ENCODE measurements at places on chromosomes 1 and 21.

DNA sequence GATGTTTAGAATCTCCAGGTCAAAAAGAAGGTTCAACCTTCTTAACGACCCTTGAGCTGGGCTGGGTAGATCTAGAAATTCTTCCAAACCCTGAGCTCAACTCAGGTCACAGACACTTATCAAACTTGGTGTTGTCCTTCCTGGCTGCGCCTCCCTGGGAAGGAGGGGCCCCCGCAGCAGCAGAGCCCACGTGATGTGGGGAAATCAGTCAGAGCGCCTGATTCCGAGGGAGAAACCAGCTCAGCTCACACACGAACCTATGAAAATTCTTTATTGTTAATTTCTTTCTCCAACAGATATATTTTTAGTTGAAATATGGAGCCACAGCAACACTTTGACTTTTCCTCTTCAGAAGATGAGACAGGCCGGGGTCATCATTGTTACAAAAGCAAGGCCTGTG is 24.3 kb upstream of the CLSTN1 start:
- no peak for DNase-seq

- no peak for DNase-seq
These were observed 23.1 kb upstream of the PTAFR start for GRCh38 chr1:28199328-28200233.

DNA sequence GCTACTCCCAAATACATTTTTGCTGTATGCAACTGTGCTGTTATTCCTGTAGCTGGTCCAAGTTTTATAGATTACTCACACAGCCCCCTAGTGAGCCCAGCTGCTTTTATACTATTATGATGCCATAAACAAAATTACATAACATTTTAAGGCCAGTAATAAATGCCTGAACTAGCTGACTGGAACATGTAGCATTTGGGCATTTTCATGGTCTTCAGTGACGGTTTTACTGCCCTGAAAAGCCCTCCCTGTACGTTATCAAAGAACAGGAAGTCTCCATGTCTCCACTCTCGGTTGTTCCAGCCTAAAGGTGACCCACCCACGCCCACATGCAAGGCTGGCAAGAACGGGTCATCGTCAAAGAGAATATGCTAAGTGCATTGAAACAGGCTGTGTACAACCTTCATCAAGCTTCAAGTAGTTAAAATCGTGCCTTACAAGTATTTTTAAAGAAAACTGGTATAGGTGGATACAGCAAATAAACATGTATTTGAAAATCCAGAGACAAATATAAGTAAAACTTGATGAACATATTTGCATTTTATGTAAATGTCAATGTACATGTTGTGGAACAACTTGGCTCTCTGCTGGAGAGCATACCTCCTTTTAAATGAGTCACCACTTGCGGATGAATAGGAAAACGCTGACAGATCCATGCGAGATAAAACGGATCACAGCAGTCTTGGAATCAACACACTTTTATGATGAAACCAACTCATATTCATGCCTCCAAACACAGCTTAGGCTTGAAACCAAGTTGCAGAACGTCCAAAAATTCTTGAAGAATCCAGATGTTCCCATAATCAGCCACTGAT is 520.5 kb downstream of the SMYD3 start:
- no peak for DNase-seq

DNA sequence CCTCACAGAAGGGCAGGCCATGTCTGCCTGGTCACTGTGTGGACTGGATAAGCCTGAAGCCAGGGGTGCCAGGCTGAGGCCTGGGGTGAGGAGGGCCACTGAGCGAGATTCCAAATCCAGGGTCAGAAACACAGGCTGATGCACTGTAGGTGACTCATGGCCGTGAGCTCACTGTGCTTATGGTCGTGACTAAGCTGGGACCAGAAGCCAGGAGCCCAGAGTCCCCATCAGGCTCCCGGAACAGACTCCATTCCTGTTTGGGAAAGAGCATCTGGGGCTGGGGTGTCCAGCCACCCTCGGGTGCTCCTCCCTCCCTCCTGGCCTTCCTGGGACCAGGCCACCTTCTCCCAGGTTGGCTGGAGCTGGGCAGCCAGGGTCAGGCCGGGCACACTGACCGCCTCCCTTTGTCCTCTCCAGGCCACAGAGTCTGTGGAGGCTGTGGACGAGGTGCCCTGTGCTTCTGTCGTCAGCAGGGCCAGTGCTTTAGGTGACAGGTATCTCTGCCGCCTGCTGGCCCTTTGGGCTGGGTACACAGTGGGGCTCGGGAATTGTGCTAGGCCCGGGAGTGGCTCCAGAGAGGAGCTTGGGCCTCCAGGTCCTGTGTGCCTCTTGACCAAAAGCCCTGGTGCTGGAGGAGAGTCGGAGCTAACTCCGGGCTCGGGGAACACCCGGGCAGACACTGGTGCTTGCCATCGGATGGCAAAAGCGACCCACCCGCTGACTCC is 36.7 kb downstream of the AJAP1 start:
- no peak for DNase-seq

DNA sequence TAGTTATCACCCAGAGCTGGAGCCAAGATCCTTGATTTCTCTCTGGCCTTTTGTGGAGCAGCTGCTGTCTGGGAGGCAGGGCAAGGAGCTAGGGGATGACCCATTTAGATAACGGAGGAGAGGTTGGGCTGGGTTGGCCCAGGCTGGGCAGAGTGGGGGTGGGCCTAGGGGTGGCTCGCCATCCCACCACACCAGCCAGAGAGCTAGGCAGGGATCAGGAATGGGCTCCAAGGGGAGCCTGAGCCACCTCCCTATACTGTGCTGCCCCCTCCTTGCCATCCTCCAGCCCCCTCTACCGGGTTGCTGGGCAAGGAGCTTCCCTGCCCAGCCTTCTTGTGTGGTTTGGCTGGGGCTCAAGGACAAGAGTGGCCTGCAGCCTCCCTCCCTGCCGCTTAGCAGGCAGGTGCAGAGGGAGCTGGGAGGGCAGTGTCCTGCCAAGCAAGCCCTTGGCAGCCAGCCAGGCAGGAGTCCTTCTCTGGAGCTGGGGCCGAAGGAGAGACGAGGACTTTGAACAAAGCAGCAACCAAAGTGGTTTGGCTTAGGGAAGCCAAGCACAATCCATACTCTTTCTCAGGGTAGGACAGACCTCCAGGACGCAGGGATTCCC is 4.1 kb downstream of the NUAK2 start:
- DNase-seq = no peak

DNA sequence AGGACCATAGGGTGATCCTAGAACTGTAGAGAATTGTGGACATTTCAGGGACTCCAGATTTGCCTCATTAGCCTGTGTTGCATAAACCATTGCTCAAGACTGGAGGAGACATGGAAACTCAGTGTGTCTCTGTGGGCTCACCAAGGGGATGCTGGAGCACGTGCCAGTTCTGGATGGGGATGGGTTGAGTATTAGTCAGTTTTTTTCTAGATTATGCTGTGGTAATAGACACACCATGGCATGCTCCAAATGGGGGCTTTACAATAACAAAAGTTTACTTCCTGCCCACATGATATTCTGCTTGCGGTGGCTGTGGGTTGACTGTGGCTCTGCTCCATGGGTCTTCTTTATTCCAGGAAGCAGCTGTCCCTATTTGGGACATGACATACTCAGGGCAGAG is 125.4 kb downstream of the FOXD2 start:
- no peak for DNase-seq

- no peak for DNase-seq
These were observed 33.8 kb downstream of the POFUT2 start for GRCh38 chr21:45253633-45254459.

- DNase-seq = peak; percentile 14
These were observed 544 bp downstream of the ILDR2 start for GRCh38 chr1:166974647-166975345.

DNA sequence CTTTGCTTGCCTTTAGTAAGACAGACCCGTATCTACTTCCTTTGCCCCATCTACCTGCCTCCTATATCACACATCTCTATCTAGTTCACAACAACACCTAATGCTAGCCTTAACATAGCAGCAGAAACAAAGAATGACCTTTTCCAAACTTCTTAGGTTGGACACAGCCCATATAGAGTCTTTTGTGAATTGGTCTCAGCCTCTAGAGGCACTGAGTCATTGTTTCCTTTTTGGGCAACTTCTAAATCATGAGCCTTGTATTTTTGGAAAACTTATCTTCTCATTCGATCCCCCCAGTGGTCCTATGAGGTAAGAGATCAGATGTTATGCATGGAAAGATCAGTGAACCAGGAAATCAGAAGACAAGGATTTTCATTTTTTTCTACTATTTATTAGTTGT is 679.4 kb upstream of the USP24 start:
- DNase-seq = no peak

DNA sequence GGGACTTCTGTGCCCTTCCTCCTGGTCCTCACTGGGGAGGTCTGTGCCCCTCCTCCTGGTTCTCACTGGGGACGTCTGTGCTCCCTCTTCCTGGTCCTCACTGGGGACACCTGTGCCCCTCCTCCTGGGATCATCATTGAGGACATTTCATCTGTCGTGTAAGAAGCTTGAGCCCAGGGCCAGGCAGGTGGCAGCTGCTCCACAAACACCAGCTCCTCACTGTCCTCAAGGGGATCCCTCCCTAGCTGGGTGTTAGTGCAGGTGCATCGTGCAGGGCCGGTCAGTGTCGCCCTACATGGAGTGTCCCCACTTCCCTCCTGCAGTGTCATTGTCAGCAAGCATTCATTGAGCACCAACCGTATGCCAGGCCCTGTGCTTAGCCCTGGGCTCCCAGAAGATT is 312.7 kb downstream of the PTPRU start:
- no peak for DNase-seq

DNA sequence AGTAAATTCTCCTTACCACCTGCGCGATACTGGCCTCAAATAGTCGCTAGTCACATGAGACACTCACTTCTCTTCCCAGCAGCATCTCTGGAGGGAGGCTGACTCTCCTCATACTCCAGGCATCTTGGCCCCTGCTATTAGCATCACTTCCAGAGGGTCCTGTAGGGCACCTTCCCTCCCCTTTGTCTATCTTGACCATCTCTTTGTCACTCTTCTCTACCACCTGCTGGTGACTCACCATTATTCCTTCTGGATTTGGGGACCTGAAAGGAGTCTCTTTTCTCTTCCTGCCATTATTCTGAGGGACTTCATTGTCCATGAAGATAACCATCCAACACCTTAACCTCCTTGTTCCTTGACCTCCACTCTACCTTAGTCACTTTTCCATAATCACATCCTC is 31.7 kb upstream of the GPR37L1 start:
- no peak for DNase-seq

DNA sequence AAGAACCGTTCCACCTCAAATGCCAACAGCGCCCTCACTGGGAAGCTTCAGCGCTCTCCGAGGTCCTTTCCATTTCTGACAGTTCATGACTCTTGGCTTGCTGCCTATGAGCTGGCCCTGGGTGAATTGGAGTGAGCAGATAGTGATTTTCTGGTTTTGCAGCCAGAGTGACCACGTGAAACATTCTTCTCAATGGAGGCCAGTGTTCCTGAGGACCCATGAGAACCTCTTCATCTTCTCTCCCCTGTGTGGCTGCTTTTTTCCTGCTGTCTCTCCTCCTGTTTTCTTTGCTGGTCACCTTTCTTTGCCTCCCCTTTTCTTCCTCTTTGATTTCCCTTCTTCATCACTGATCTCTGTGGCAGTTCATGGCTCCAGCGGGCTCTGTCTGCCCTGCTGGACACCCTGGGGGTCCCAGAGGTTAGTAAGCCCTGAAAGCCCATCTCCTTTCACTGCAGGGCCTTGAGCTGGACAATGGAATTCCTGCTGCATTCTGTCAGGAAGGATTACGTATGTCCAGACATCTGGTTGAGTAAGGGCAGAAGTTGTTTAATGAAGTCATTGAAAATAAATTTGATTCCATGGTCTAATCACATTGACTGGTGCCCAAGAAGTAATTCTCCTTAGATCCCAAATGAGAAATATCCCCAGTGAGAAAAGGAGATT is 29.9 kb downstream of the VASH2 start:
- no peak for DNase-seq

- no peak for DNase-seq
These were observed 6.1 kb upstream of the SARS1 start for GRCh38 chr1:109207467-109208103.

DNA sequence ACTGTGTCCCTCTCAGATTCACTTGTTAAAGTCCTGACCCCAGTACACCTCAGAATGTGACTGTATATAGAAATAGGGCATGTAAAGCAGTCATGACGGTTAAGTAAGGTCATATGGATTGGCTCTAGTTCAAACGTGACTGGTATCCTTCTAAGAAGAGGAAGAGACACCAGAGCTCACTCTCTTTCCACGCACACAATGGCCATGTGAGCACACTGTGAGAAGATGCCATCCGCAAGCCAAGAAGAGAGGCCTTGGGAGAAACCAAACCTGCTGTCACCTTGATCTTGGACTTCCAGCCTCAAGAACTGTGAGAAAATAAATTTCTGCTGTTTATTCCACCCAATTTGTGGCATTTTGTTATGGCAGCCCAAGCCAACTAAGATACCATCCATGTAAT is 56.8 kb upstream of the IRF2BP2 start:
- DNase-seq = no peak

GRCh38 chr1:45136984-45137383 is 69.4 kb downstream of the ZSWIM5 start:
- no peak for DNase-seq

GRCh38 chr1:16900751-16901150 is 5.0 kb downstream of the RNU1-2 start:
- no peak for DNase-seq

GRCh38 chr1:229716704-229717103 is 90.7 kb downstream of the URB2 start:
- no peak for DNase-seq

- no peak for DNase-seq
These were observed 9.4 kb downstream of the CELSR2 start for GRCh38 chr1:109258481-109259466.

All from naive B cell (primary cell).